Activated T-cell treated with anti-CD3 and anti-CD28 coated beads, Interleukin-2, amount 50 U/mL, for 24 hours (primary cell): ENCODE measurements at places on chromosomes 7 and 10.

DNA sequence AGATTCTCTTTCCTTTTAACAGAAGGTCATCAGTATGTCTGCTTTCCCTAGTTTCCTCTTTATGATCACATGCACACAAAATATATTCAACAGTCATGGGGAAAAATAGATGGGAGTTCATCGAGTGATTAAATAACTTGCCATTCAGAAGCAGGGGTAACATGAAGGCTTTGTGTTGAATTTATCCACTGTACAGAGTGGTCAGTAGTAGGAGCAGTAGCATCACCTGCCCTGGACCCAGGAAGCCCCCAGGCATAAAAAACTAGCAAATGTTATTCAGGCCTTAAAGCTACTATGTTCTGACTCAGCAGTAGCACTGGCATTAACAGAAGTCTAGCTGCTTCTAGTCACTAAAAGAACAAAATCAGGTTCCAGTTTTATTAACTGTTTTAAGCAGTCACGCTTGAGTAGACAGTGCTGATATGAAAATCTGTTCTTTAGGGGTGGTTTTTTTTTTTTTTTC lies 31.4 kb upstream of the FAM133B start:
- no peak for DNase-seq

DNA sequence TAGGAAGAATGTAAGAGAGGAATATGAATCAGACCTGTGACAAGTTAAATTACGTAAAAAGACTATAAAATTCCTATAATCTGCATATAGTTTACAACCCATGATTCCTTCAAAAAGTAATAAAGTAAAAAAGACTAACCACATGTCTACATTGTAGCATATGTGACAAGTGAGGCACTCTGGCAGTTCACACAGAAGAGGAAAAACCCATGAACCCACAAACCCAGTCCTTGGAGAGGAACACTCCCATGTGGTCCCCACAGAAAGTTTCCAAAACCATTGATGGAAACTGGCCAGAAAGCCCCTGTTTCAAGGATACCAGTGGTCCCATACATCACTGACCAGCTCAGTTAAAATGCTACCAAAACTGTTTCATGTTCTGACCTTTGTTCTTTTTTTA lies 15.7 kb downstream of the KDM7A start:
- no peak for DNase-seq

- no peak for DNase-seq
Measured at GRCh38 chr10:16509996-16510395, 11.7 kb downstream of the C1QL3 start.

GRCh38 chr7:105173586-105173985 lies 159.6 kb downstream of the KMT2E start:
- DNase-seq: no peak

- DNase-seq: no peak
Measured at GRCh38 chr10:14309593-14309992, 21.1 kb downstream of the FRMD4A start.

DNA sequence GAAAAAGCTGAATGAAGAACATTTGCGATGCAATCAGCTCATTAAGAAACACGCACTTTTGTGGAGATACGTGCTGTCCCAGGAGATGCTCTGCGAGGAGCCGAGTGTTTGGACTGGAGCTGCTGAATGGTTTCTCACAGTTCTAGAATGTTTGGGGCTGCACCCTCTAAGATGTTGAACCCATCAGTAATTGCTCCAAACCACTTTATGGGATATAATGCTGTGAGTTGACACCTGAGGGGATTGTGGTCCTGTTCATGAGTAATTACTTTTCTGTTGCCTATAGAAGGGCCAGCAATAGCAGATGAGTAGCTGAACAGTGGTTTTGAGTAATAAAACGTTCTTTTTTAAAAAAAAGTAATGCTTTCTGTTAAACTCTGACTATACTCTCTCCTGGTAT lies 63.1 kb downstream of the IKZF1 start:
- DNase-seq: no peak

GRCh38 chr7:134660242-134660785 lies 13.7 kb downstream of the BPGM start:
- DNase-seq: no peak

GRCh38 chr10:8800426-8800825 lies 745.9 kb downstream of the GATA3 start:
- DNase-seq: no peak

- no peak for DNase-seq
Measured at GRCh38 chr10:12490963-12491362, 141.6 kb downstream of the CAMK1D start.

- DNase-seq: no peak
Measured at GRCh38 chr10:76244061-76244686, 812.8 kb downstream of the LRMDA start.

DNA sequence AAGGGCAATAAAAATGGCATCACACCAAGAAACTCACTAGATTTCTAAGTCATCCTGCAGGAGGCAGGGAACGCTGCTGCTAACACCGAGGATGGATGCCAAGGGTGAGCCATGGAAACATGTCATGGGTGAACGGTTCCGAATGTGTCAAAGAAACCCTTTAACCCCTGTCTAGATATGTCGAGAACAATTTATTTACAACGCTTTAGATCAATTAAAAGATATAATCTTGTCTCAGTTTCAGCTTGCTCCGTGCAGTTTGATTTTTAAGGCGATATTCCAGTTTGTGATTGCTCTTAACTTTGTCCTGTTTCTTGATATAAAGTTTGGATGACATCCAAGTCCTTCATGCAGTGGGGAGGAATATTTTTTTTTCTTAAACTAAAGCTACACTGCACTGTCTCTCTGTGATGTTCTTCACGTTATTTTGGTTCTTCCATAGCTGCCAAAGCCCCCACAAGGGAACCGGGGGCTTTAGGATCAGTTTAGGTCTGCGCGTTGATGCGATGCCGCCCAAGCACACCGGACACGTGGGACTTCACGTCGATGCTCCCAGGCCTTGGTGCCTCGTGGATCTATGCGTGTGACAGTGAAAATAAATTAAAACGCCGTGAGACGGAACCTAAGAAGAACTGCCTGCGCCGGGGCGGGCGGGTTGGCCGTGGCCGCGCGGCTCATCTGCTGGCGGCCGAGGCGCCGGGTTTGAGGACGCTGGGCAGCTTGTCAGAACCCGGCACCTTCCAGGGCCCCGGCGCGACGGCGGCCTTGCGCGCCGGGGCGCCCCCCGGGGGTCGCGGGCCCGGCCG lies 220.3 kb downstream of the PHTF2 start:
- peak; percentile 62 for DNase-seq

- no peak for DNase-seq
Measured at GRCh38 chr7:132646052-132646451, 69.8 kb upstream of the PLXNA4 start.

GRCh38 chr7:105688617-105689016 lies 107.3 kb upstream of the EFCAB10 start:
- no peak for DNase-seq

DNA sequence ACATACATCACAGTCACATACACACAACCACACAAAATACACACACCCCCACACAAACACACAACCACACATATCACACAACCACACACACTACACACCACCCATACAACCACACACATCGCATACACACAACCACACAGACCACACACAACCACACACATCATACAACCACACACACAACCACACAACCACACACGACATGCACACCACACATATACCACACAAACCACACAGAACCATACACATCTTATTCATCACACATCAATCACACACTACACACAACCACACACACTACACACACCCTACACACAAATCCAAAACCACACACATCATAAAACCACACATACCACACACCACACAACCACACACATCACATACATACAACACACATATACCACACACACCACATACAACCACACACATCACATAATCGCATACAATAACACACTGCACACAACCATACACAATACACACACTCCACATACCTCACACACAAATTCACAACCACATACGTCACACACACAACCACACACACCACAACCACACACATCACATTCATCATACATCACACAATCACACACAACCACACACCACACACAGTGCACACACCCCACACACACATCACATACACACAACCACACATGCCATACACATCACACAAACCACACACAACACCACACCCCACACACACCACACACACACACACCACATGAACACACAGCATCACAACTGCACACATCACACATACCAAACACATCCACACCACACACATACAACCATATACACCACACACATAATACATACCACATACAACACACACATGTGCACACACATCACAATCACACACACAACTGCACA lies 30.4 kb downstream of the GPRIN2 start:
- peak; percentile 16 for DNase-seq

DNA sequence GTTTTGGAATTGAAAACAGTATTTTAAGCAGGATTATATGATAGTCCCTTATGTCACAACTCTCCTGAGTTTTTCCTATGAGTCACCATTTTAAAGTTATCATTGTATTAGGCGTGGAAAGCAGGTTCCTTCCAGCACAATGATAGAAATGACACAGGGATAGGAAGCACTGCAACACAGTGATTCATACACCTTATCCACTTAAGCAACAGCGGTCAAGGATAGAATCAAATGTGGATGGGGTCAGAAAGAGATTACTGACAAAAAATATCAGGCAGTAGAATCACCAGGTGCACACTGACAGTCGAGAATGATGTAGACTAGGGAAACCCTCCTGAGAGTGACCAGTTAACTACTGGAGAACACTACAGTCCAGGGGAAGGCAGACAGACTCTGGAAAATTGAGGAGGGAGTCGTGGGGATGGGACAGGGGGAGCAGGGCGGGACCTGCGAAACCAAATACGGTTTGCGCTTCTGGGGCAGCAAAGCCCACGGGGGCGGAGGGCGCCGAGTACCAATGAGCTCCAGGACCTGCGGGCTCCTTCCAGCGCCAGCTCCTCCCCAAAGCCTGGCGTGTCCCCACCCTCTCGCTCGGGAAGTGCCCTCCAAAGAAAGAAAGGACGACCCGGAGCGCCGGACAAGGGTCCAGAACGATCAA lies 479 bp downstream of the PNPLA8 start:
- DNase-seq: no peak

DNA sequence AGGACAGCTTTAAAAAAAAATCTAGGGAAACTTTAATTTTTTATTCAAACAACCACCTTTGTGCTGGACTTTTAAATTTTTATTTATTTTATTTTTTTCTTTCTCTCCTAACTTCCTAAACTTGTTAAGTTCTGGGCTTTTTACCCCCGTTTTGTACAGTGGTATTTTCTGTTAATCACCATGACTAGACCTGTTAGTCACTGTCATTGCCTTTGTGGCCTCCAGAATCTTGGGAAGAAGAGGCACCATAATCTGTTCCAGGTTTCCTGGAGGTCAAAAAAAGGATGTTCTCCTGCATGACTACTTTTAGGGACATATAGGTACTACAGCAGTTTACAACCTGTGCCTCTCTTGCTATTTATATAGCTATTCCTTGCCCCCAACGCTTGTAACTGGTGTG lies 31.1 kb upstream of the DDX50 start:
- no peak for DNase-seq

- DNase-seq: no peak
Measured at GRCh38 chr7:78363866-78364265, 565.3 kb downstream of the PHTF2 start.

- DNase-seq: no peak
Measured at GRCh38 chr7:105067691-105068090, 53.7 kb downstream of the KMT2E start.

- no peak for DNase-seq
Measured at GRCh38 chr10:71840177-71840957, 10.7 kb downstream of the PSAP start.

DNA sequence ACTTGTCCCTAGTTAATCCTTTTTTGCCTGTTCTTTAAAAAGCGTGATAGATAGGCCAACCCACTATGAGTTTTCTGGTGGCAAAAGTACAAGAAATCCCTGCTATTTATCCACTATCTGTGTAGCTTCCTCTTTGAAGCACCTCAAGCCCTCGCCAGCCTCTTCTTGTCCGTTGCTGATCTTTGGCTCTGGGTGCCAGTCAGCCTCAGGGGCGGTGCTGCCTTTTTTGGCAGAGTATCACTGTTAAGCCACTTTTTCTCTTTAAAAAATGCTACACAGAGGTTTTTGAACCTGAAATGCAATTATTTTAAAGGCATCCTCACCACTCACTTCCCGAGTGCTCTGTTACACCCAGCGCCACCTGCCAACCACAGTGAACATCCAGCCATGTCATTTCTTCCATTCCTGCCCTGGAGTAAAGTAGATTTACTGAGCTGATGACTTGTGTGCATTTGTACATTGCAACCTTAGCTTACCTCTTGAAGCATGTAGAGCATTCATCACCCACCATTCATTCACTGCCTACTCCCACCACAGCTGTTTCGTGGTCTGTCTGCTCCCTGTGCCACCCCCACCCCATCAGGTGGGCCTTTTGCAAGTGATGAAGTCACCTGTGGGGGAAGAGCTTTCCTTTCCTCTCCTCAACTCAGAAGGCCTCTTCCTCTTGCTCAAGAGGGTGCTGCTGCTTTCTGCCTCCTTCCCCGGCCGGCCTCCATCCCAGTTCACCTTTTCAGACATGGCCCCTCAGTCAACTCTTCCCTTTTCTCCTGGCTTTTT lies 414.2 kb upstream of the GALNT17 start:
- DNase-seq: no peak

- no peak for DNase-seq
Measured at GRCh38 chr7:116317907-116318306, 107.6 kb downstream of the TES start.

DNA sequence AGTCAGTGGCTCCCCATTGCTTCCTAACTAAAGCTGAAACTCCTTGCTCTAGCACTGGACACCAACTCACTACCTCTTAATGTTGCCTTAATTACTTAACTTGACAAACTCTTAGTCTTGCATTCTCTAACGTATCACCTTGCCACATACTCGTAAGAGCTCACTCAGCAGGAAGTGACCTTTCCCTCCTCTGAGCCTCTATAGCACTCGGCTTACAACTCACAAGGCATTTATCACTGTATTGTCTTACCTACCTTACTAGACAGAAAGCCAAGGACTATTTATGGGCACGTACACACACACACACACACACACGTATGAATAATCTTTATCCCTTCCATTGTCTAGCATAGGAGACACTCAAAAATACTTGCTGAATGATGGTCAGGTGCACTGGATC lies 21.2 kb downstream of the CEP41 start:
- DNase-seq: no peak
